ENCODE measurements at places on chromosomes 12 and 14.

GRCh38 chr12:52344111-52344510, 22.9 kb upstream of the KRT83 start:
- no peak for DNase-seq

GRCh38 chr12:132344601-132345000, 15.2 kb upstream of the GALNT9 start:
- DNase-seq: no peak

GRCh38 chr12:88566430-88566829, 13.8 kb downstream of the KITLG start:
- no peak for DNase-seq

DNA sequence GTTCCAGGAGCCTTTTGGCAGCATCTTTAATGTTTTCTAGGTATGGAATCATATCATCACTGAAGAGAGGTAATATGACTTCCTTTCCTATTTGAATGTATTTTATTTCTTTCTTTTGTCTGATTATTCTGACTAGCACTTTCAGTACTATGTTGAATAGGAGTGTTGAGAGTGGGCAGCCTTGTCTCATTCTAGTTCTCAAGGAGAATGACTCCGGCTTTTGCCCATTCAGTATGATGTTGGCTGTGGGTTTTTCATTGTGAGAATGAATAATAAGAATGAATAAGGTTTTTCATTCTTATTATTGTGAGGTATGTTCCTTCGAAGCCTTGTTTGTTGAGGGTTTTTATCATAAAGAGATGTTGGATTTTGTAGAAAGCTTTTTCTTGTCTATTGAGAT, 98.9 kb downstream of the GPHN start:
- DNase-seq: no peak

DNA sequence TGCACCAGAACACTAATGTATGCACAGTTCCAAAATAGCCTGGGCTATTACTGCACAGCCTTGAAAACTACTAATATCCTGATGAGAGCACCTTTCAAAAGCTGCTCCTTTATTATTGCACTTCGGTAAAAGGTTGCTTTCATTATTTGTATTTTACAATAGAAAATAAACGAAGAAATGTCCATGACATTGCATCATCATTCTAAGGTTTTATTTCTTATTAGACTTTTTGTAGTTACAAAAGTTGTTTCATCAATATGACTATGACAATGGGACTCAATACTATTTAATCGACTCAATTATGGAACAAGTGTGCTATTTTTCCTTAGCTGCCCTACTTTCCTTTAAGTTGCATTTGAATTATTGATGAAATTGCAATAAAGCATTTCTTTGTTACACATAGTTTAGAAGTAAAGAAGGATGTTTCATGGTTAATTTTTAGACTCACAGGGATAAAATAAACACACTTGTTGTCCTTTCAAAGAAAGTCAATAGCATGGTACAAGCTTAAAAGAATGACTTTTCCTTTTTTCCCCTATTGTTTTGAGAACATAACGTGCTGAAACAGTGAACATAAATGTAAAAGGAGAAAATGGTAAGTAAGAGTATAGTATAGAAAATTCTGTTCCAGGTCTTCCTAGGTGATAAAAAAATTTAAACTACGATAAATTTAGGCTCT, 407.6 kb downstream of the BCAT1 start:
- no peak for DNase-seq

DNA sequence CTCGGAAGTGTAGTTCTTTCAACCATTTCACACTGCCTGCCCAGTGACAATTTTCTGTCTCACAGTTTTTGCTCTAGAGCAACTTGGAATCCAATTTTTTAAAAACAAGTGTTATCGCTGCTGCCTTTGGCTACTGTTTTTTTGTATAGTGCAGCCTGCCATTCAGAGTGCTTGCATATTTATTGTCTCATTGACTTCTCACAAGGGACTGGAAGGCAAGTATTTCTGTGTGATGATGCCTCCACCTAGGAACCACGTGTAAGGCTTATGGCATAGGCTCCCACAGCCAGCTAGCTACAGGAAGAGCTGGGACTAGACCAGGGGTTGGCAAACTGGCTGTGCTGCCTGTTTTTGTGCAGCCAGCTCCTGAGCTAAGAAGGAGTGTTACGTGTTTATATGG, 903 bp downstream of the PARPBP start:
- no peak for DNase-seq

GRCh38 chr14:31059152-31059924, 33.2 kb upstream of the STRN3 start:
- no peak for DNase-seq

DNA sequence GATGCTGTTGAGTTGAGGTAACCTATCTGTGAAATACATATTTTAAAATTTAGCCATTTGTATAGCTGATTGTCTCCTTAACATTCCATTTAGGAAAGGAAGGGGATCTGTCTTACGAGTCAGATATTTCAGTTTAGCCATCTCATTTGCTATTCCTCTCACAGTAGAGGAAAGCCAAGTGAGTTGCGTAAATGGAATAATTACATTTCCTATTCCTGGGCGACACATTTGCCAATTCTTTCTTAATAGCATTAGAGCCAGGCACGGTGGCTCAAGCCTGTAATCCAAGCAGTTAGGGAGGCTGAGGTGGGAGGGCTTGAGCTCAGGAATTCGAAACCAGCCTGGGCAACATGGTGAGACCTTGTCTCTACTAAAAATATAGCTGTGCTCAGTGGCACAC, 116.3 kb downstream of the TMX1 start:
- DNase-seq: no peak

DNA sequence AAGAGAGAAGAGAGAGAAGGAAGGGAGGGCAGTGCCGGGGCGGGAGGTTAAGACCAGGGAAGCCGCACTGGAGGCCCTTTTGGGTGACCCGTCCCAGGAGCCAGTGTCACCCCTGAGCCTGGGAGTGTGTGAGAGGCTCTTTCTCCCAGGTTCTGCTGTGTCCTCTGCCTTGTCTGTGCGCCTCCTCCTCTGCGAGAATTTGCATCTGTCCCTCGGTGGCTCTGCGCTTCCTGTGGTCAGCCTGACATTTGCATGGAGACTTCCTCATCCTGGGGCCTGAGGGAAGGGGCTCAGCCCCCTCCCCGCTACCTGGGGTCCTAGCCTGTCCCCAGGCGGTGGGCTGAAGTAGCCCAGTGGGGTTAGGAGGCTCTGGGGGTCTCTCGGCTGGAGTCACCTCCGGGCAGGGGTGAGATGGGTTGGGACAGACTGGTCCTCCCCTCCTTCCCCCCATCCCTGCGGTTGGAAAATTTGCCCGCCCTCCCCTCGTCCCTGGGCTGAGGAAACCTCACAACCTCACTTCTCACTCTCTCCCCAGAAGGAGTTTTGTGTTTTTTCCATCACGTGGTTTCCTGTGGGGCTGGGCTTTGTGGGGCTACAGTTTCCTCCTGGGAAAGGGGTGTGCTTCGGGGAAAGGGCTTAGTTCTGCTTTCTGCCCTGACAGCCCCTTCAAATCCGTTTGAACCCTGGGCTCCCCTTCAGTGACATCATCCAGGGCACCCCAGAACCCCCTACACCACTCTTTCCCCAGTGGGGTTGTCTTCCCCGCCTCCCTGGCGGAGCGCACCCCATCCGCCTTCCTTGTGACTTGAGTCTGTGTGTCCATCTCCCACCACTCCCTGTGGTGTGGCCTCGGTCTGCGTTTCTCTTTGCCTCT, 2.5 kb downstream of the PTPN6 start:
- DNase-seq: peak; percentile 70

GRCh38 chr14:56143025-56143424, 24.8 kb downstream of the PELI2 start:
- no peak for DNase-seq

DNA sequence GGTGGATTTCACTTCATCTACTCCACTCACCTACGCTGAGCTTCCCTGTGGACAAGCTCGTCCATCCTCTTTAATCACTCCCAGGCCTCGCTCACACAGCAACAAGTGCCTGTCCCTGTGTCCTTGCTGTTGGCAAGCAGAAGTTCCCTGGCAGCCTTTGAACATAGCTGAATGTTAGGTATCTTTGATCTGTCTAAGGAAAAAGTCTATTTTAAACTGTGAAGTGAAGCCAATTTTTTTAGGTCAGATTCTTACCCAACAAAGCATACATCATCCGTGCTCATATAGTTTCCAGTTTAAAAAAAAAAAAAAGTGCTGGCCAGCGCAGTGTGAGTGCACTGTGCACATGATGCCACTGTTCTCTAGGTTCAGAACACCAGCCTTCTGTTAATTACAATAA, 36.3 kb downstream of the PPP2R5C start:
- DNase-seq: no peak
